ENCODE measurements at places on chromosomes 4 and X.

- DNase-seq: no peak
Measured at GRCh38 chr4:135672202-135672601, 1470.6 kb upstream of the PABPC4L start.

- no peak for DNase-seq
Measured at GRCh38 chr4:159516556-159517140, 413.8 kb downstream of the RAPGEF2 start.

- no peak for DNase-seq
Measured at GRCh38 chr4:20194123-20195013, 57.3 kb upstream of the SLIT2 start.

DNA sequence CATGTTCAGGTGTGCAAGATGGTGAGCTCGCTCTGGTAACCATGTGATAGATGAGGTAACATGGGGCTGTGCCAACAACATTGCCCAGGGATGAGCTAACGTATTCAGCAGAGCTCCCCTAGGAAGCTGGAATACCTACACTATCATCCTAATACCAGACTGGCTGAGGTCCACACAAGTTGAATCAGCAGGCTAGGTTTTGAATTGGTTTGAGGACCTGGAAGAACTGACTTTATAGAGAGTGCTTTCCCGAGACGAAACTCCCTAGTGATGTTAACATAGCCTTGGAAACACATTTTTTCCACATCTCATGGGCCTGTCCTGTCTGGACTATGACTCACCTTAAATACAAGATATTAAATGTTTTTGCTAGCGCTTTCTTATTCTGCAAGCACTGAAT is 56.7 kb downstream of the IGFBP7 start:
- no peak for DNase-seq

- no peak for DNase-seq
Measured at GRCh38 chr4:176818531-176818930, 25.8 kb upstream of the VEGFC start.

DNA sequence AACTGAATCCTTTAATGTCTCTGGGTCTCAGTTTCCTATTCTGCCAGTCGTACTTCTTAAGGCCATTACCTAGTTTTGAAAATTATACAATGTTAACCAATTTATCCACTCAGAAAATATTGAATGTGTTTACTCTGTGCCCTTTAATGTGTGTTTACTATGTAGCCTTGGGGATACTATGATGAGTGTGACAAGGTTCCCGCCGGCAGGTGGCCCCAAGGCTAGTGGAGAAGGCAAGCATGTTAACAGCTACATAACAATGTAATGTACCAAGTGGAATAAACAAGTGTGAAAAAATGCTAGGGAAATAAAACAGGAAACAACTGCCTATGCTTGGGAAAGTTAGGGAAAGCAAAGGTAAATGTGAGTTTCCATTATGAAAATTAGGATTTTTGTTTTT is 187.3 kb upstream of the MBNL3 start:
- DNase-seq: no peak

- DNase-seq: peak; percentile 39
Measured at GRCh38 chrX:101485212-101485949, at the start of gene ARMCX4. Gene ARMCX4, plus strand, starts transcription at chrX:101485456. Its CDS starts 3,134 bp downstream, at chrX:101488590.

- DNase-seq: no peak
Measured at GRCh38 chr4:117084866-117085701, at the start of gene TRAM1L1. Gene TRAM1L1, minus strand, starts transcription at chr4:117085576. Its CDS starts 183 bp downstream, at chr4:117085393.

- DNase-seq: no peak
Measured at GRCh38 chr4:147863808-147864472, 132.1 kb downstream of the ARHGAP10 start.

DNA sequence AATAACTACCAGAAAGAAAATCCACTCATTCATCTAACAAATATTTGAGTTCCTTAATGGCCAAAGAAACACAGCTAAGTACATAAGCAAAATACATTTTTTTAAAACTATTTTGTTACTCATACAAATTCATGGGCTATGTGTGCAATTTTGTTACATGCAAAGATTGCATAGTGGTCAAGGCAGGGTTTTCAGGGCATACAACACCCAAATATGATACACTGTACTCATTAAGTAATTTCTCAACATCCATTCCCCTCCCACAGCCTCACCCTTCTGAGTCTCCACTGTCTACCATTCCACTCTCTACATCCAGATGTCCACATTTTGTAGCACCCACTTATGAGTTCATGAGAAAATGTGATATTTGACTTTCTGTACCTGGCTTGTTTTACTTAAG is 58.2 kb downstream of the BRWD3 start:
- no peak for DNase-seq

DNA sequence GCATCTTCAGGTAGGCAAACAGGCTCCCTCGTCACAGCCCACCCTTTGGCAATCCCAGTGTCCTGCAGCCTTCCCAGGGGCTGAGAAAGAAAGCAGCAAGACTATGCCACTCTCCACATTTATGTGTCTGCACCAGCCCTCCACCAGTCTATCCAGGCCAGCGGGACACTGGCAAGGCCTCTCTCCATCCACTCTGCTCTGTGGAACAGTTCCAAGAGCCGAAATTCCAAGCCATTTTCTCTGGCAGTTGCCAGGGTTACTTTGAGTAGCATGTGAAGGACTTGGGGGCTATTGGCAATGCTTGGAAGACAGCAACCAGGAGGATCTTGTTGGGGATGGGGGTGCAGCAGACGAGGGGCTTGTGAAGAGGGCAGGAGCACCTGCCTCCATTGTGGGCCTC is 52.1 kb downstream of the TSC22D3 start:
- DNase-seq: no peak

GRCh38 chr4:145132511-145133098 is 34.5 kb downstream of the ABCE1 start:
- DNase-seq: no peak

DNA sequence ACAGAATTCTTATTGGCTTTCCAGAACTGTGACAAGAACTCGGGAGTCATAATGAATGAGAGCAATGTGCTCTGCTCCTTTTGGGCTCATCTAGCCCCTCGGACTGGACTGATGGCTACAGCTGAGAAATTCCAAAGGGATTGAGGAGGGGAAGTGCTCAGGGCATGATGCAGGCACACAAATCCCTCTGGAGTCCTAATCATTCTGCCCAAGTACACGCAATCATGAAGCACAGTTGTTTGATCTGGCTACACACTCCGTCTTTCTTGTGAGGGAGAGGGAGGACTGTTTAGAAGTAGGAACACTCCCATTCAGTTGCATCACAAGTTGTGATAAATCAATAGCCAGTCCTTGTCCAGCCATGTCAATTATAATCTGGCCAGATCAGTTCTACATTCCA is 237.5 kb downstream of the COL25A1 start:
- no peak for DNase-seq

DNA sequence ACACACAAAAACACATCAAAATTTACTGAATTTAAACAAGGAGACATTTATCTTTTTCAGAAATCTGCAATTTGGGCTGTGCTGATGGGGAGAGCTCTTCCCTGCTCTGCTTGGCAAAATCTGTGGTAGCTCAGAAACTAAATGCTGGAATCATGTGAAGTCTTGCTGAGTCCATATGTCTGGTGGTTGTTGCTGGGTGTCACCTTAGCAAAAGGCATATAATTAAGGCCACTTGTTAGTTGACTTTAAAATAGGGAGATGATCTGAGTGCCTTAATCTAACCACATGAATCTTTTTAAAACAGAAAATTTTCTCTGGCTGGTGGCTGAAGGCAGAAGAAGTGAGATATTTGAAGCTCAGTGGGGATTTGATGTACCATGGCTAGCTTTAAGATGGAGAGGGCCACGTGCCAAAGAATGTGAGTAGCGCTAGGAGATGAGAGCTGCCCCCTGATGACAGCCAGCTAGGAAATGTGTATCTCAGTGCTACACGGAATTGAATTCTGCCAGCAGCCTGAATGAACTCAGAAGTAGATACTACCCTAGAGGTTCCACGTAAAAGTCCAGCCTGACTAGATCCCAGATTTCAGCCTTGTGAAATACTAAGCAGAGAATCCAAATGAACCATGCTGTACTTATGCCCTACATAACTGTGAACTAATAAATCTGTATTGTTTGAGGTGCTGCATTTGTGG is 7.6 kb upstream of the GUF1 start:
- no peak for DNase-seq

DNA sequence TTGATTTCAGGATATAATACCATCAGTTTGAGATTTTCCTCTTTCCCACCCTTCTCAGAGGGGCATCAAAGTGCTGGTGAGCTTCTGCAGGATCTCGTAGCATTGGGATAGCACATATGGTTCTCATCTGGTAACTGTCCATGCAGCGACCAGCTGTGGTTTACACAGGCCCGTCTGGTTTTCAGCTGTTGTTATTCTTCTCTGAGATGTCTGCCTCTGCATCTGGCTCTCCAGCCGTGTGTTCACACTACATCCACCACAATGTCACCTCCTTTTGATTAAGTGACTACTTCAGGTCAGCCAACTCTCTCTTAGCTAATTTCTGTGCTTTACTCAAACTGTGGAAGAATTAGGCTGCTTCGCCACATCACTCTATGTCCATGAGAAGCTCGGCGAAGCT is 676.7 kb upstream of the TENM3 start:
- DNase-seq: no peak

- DNase-seq: no peak
Measured at GRCh38 chr4:108360754-108361445, 192.2 kb upstream of the LEF1 start.

DNA sequence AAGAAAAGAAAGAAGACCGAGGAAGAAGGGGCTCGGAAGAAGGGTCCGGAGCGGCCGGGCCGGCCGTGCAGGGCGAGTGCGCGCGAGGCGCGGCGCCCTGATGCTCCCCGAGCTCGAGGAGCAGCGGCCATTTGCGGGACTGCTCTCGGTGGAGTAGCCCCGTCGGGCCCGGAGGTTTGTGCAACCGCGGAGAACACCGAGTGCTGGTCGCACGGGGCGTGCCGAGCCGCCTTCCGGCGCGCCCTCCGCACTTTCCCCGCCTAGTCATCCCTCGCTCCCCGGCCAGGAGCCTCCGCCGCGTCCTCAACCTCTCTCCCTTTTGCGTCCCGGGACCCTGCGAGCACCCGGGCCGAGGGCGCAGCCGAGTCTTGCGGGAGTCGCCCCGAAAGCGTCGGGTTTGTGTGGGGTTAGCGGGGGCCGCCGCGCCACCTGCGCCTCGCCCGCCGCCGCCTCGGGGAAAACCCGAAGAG is 127.4 kb downstream of the LAS1L start:
- no peak for DNase-seq

- DNase-seq: no peak
Measured at GRCh38 chrX:11434607-11435006, 141.4 kb downstream of the AMELX start.

Measured in activated CD4-positive, CD25-positive, alpha-beta regulatory T cell treated with anti-CD3 and anti-CD28 coated beads, Interleukin-2, amount 50 U/mL, for 72 hours (primary cell).